ENCODE measurements at places on chromosomes 5 and 9.

DNA sequence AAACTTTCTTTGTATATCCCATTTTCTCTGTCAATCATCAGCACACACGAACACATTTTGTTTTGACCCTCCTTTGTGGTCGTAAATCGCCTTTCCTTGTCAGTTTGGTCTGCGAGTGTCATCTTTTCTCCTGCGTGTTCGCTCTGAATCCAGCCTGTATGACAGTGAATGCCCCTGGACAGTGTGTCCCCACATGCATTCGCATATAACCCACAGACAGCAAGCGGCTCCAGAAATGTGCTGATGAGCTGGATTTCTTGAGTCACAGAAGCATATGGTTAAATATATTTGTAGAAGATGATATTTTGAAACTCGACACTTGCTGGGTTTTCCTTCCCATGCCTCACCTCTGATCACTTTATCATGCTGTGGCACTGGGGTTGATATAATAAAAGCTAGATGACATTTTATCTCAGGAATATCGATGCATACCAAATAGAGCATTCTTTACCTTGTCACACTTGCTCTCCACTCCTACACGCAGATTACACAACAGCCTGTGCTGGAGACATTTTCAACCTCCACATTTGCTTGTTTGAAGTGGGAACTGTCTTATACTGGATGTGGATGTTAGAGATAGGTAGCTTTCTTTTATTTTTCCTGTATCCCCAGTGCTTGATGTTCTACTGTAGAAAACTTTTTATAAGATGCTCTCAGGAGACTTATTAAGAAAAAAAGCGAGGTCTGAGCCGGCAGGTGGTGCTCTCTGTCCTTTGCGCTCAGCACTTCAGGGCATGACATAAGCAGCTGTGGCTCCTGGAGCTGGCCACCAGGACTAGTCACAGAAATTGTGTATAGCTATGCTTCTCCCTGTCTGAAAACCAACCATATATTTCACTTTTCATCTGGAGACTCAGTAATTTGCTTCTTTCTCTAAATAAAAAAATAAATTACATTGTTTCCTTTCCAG is 215.1 kb downstream of the SH3GL2 start:
- no peak for DNase-seq

GRCh38 chr9:18976221-18976708 is 56.7 kb downstream of the SAXO1 start:
- no peak for DNase-seq

DNA sequence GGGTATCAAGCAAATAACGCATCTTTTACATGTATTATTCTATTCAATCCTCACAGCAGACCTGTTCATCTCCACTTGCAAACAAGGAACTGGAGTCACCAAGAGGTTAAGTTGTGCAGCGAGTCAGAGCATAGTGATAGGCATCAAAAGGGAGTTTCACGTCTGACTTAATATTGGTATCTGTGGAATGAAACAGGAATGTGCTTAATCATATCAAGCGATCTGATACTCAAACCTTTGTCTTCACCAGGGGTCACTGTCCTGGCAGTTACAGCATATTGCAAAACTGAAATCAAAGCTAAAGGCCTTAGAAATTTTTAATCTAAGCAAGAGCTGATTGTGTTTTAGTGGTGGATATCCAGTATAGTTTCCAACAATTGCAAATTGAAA is 271.6 kb downstream of the PLK2 start:
- DNase-seq = no peak

- no peak for DNase-seq
Measured at GRCh38 chr5:155101697-155102096, 88.1 kb downstream of the KIF4B start.

- no peak for DNase-seq
Measured at GRCh38 chr5:135269931-135270421, 129.1 kb downstream of the MACROH2A1 start.

DNA sequence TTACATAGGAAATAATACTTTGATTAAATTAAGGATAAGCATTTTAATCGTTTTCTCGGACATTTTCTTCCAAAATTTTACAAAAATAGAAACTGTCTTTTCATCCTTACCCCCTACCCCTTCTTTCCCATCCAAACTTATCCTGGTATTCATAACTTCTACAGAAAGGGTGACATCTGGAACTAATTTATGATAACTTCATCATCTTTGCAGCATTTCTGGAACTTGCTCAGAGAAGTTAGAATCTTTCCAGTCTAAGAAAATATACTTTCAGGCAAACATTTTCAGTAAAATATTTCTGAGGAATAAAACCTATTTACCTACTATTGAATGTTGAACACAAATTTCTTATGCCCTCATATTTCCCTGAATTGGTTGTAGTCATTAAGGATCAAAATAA is 309.0 kb downstream of the MAN2A1 start:
- no peak for DNase-seq

GRCh38 chr9:120942186-120943001 is 15.8 kb upstream of the TRAF1 start:
- no peak for DNase-seq
